Renal cortex interstitium (tissue), 15 donors: ENCODE measurements at places on chromosomes 4 and X. TPM values are rescaled to one million over a fixed set of nuclear protein-coding genes. Genes with fewer than 3 reads are reported as not detected.

DNA sequence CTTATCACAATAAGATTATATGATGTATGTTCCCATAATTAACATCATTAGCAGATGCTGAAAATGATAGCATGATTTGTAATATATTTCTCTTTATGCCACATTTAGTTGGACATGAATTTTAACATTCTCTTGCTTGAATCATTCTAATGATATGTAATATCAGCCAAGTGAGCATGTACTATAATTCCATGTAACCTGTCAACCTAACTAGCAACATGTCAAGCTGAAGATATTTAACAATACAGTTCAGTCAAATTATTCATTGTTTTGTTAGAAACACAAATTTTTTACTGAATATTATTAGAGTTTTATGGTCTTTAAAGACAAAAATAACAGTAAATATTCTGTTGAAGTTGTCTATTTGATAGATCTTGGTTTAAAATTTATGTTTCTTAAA, 920.4 kb upstream of the PCDH10 start:
- DNase-seq, result no peak

Gene XAGE2
- polyA plus RNA-seq, result not detected

DNA sequence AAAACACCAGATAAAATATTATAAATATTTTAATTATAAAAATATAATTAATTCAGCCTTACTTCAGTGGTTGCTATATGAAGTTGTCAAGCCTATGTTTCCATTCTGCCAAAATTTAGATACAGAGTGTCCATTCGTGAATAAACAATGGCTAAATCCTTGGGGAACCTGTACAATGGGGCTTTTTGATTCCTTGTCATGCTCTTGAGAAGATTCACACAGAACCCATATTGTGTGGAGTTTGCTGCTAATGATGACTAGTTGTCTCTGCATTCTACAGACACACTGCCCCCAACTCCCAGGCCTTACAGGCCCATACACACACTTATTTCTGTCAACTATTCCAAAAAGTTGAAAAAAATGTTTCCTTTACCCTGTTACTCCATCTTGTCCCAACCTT, 33.4 kb upstream of the MAGEC2 start:
- no peak for DNase-seq

DNA sequence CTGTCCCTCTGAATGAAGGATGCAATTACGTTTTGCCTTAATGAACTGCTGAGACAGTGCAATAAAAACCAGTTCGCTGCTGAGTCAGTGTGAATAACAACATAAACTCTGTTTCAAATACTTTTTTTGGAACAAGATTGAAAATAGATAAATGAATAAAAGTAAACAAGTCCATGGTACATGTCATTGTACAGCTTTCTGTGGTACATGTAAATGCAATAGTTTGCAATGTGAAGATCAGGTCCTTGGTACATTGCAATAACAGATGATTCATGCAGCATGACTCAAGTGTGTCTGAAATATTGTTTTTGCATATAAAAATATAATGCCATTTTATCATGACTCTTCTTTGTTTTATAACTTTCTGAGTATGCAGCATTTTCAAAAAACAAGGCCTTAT, 193.4 kb upstream of the PACRGL start:
- no peak for DNase-seq

DNA sequence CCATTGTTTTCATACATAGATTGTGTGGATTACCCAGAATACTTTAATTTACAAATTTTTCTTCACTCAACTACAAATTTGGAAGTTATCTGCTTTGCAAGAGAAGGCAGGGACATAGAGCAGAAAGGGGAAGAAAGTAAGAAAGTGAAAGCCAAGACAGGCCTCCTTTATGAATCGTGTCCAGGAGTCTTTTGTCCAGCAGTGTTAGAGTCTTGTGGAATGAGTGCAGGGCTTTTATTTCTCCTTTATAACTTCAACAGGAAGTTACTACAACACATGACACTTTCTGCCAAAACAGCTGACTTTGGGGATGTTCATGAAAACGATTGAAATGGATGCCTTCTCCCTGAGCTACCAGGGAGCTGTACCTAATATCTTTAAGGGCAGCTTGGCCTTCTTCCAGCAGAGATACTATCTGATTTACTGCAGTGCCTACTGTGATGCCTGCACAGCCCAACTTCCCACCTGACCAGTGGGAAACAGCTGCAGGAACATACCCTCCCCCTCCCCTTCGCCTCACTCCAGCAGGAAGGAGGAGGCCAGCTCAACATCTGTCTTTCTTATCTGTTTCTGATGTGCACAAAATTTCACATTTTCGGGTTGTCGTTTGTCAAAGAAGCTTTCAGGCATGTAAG, 557.7 kb upstream of the SLIT2 start:
- DNase-seq, result peak; percentile 31

Gene BRS3
- 0.14 TPM for polyA plus RNA-seq

GRCh38 chrX:5163663-5164062, 1065.0 kb downstream of the NLGN4X start:
- no peak for DNase-seq

Gene CENPVL1
- polyA plus RNA-seq, result not detected

GRCh38 chr4:116122124-116122523, 963.3 kb downstream of the TRAM1L1 start:
- no peak for DNase-seq

GRCh38 chrX:22373094-22373493, 100.4 kb downstream of the CBLL2 start:
- DNase-seq, result no peak

Gene CT83
- polyA plus RNA-seq, result not detected

DNA sequence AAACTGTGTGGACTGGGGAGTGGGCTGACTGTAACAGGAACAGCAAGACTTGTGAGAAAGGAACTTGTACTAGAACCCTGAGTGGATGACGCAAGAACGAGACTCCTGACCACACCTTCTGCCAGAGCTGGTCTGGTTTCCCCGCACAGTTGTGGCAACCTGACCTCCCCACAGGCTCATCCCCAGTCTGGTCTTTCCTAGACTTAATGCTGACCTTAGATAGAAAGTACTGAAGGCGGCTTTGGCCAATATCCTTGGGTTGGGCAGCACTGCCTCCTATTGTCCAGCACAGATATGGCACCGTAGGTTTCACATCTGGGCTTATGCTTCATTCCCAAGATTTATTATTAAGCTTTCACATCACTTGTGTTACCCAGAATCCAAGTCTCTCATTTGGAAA, 137.8 kb upstream of the FRG1 start:
- DNase-seq, result no peak

- DNase-seq, result no peak
These were observed 206.7 kb downstream of the SHROOM3 start for GRCh38 chr4:76641758-76642157.

Gene BEX2
- polyA plus RNA-seq, result 73.1 TPM

Gene STOX2
- 13.0 TPM for polyA plus RNA-seq

- no peak for DNase-seq
These were observed 53.7 kb upstream of the RBPJ start for GRCh38 chr4:26267087-26267486.

Gene ENAM
- polyA plus RNA-seq, result 7.2 TPM

GRCh38 chr4:74014332-74014731, 15.9 kb upstream of the CXCL5 start:
- no peak for DNase-seq

- no peak for DNase-seq
These were observed 1.8 kb downstream of the STIM2 start for GRCh38 chr4:26862381-26862915.

- no peak for DNase-seq
These were observed 422.2 kb downstream of the INPP4B start for GRCh38 chr4:142423861-142424260.

DNA sequence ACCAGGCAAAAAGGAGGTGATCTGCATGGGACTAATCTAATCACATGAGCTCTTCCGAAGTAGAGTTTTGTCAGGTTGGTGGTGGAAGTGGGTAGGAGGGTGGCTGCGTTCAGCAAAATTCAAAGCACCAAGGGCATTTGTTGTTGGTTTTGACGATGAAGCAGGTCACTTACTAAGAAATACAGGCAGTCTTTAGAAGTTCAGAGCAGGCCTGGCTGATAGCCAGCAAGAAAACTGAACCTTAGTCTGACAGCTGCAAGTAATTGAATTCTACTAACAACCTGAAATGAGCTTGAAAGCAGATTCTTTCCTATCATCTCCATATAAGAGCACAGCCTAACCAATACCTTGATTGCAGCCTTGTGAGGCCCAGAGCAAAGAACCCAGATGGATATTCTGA, 505.8 kb downstream of the KLHL13 start:
- DNase-seq, result no peak

DNA sequence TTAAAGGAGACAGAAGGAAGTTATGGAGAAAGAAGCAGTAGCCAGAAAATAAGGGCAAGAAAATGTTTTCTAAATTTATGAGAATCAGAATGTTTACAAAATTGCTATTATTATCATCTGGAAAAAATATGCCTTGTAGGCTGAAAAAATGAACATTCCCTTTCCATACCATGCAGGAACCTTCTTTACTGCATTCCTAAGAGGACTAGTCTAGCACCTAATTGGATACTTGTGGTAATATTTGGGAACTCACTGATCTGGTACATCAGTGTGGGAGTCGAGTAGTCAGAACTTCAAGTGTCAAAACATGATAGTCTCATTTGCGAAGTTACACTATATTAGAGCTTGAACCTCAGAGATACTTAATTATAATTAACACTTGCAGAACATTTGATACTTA, 51.9 kb downstream of the TET2 start:
- no peak for DNase-seq

Gene NEUROG2
- polyA plus RNA-seq, result not detected

GRCh38 chr4:11514003-11514402, 85.3 kb upstream of the HS3ST1 start:
- no peak for DNase-seq

Gene HSPA4L
- 15.5 TPM for polyA plus RNA-seq
